ENCODE measurements at places on chromosomes 6 and 20. TPM values are rescaled to one million over a fixed set of nuclear protein-coding genes. Genes with fewer than 3 reads are reported as not detected.
A peak's percentile ranks its signal among the peaks of the same experiment; 100 is the strongest.

NKAIN4 gene
- total RNA-seq = 2.7 TPM

AGER gene
- 10.3 TPM for total RNA-seq

NNAT gene
- not detected for total RNA-seq

ECT2L gene
- not detected for total RNA-seq

GRCh38 chr20:44759595-44759994, 13.9 kb downstream of the KCNK15 start:
- DNase-seq = no peak

DNA sequence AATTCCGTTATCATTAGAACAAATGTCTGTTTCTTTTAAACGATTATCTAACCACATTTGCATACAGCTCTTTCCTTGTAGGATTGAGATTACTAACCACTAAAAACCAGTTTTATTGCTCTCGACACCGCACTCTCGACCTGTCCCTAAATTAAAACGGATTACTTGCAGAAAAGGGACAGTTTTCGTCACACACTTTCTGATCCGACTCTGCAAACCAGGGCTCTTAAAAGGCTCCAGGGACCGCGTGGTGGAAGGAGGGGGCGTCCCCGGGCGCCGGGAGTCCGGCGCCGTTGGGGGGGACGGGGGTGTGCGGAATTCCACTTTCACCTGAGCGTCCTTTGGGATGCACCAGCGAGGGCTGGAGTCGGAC, 731 bp downstream of the MAK start:
- no peak for DNase-seq

DNA sequence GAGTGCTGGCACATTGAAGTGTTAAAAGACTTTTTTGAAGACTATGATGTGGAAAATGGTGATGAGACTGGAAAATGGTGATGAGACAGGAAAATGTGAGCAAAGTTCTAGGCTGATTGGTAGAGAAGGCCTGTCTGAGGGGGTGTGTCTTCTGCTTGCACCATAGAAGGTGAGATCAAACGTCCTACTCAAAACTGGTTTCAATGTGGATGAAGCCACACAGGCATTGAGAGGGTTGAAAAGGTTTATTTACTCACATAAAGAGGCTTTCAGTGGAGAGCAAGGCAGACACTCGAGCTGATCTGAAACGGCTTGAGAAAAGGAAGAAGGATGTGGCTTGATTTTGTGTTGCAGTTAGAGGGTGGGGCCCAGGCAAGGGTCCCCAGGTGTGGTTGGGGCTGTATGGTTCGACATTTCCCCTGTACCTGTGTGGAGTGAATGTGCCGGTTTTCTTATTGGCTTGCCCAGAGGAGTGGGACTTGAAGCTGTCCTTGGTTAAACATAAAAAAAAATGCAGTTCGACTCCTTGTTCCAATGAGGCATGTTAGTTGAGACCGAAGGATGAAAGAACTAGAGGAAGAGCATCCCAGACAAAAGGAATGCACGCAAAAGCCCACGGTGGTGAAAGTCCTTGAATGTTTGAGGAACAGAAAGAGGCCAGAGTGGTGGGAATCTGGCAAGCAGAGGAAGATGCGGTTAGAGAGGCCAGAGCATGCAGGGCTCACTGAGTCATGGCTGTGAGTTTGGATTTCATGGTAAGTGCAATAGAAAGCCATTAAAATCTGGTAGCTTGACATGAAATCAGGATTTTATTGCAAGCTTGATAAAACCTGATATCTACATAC, 172.3 kb downstream of the EPM2A start:
- DNase-seq = no peak

DNA sequence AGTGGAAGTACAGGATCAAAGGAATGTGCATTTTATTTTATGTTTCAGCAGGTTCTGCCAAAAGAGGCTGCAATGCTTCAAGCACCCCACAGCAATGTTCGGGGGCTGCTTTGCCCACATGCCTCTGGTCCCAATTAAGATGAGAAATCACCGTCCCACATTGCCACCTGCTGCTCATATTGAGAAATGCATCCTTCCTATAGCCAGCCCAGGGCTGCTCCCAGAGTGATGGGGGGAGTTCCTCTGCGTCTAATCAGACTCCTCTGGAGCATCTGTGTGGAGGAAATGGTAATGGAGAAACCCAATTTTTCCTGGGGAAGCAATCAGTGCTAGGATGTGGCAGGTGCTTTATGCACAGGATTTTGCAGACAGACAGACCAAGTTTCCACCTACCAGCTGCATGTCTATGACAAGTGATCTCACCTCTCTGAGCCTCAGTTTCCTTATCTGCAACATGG, 33.7 kb downstream of the PTGIS start:
- peak; percentile 88 for DNase-seq

DNA sequence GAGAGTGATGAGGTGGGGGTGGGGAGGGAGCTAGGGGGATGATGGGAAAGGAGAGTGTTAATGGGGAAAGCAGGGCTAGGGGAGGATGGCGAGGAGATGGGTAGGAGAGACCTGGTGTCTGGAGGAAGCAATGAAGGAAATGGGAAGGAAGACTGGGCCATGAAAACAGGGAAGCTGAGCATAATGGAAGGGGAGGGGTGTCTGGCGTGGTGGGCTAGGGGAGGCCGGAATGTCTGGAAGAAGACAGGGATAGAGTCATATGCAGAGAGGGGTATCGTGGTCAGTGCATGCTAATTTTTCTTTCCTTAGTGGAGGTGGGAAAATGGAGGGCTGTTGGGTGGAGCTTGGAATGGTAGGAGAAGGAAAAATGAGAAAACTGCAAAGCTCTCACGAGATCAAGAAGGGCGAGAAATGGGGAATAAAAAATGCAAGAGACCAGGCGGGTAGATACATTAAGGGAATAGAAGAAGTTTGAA, 423 bp downstream of the KLHDC3 start:
- no peak for DNase-seq

GRCh38 chr20:14879839-14880238, 542.4 kb upstream of the FLRT3 start:
- no peak for DNase-seq

- no peak for DNase-seq
Measured at GRCh38 chr6:35905841-35906498, 14.9 kb downstream of the SRPK1 start.

DNA sequence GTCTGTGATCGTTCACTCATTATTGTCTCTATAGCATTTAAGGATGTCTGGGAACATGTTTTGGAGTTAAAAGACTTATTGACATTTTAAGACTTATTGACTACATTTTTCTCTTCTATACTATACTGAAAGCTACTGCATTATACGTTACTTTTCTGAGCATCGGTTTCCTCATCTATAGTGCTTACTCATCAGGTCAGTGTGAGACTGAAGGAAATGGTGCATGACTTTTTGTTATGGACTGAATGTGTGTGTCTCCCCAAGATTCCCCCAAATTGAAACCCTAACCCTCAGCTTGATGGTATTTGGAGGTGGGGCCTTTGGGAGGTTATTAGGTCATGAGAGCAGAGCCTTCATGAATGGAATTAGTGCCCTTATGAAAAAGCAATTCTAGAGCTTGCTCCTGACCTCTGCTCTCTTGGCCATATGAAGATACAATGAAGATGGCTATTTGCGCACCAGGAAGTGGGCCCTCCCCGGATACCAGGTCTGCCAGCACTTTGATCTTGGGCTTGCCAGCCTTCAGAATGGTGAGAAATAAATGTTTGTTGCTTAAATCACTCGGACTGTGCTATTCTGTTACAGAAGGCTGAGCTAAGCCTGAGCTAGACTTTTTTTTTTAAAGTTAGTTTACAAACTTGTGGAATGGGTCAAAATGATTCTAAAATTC, 243.7 kb upstream of the RREB1 start:
- DNase-seq = no peak

DNA sequence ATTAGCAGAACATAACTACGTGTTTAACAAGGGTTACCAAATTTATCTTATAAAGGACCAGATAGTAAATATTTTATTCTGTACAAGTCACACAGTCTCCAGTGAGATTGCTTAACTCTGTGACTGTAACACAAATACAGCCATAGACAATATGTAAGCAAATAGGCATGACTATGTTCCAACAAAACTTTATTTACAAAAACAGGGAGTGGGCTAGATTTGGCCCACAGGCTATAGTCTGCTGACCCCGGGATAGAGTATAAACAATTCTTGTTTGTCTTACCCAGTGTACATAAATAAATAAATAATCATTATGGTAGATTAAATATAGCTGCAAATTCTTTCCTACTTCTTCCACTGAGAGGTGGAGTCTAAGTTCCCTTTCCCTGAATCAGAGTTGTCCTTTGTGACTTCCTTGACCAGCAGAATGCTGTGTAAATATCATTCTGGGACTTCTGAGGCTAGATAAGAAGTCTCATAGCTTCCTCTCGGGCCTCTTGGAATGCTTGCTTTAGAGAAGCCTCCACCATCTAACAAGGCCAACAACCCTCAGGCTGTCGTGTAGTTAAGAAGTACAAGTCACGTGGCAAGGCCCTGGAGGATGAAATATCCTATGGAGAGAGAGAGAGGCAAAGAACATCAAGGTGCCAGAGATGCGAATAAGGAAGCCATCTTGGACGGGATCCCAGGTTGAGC, 59.1 kb upstream of the TMEM244 start:
- DNase-seq = peak; percentile 94

DNA sequence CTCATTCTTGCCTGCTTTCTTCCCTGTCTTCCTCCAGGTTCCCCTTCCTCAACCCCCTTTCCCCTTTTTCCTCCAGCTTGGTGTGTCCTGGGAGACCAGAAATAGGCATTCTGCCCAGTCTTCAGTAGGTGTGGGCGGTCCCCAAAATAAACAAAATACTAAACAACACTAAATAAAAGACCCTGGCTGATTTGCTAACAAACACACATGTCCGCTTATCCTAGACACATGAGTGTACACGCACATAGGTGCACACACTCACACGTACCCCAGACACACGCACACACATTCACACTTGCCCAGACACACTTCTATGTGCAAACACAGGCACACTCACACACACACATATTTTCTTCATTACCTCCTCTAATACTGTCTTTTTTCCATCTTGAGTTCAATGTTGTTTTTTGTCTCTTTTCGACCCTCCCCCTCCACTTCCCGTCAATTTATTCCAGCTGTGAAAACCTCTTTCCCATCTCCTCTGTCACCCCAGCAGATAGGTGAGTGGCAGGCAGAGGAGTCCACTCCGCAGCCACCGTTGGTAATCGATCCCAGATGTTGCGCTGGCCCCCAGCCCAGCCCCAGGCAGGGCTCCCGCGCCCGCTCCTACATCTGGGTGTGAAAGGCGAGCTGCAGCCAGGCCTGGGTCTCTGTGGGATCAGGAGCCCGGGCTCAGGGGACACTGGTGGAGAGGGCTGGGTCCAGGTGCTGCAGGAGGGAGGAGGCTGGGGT, 56.9 kb upstream of the FOXP4 start:
- no peak for DNase-seq

GRCh38 chr6:68958327-68958726, 323.2 kb downstream of the ADGRB3 start:
- DNase-seq = no peak

Measured in Caco-2 (cell line).